ENCODE measurements at places on chromosomes 5 and 9. TPM values are rescaled to one million over a fixed set of nuclear protein-coding genes. Genes with fewer than 3 reads are reported as not detected.

- no peak overlapping the region for H3K27ac ChIP-seq
- H3K4me3 ChIP-seq = no peak overlapping the region
- H3K36me3 ChIP-seq = no peaks in the 10 kb centered on the region
- peaks cover 36% of the 10 kb centered on the region for H3K27me3 ChIP-seq
Measured at GRCh38 chr5:73751254-73751914, 125.4 kb downstream of the ARHGEF28 start.

GRCh38 chr5:138425079-138425478 lies 13.8 kb upstream of the REEP2 start:
- H3K4me1 ChIP-seq = no peaks in the 10 kb centered on the region
- DNase-seq = no peak
- H3K27me3 ChIP-seq = no peaks in the 10 kb centered on the region
- H3K27ac ChIP-seq = no peak overlapping the region
- no peak overlapping the region for H3K4me3 ChIP-seq

DNA sequence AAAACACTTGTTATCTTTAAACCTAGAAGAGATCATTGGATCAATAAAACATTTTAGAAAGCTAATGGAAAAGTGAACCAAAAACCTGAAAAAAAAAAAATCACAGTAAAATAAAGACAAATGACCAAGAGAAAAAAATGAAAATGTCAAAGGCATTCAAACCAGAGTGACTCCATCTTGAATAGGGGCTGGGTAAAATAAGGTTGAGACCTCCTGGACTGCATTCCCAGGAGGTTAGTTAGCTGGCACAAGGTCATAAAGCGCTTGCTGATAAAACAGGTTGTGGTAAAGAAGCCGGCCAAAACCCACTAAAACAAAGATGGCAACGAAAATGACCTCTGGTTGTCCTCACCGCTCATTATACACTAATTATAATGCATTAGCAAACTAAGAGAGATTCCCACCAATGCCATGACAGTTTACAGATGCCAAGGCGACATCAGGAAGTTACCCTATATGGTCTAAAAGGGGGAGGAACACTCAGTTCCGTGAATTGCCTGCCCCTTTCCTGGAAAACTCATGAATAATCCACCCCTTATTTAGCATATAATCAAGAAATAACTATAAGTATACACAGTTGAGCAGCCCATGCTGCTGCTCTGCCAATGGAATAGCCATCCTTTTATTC lies 116.7 kb upstream of the NEK6 start:
- H3K36me3 ChIP-seq = no peaks in the 10 kb centered on the region
- H3K27me3 ChIP-seq = no peaks in the 10 kb centered on the region
- H3K27ac ChIP-seq = no peak overlapping the region
- no peak overlapping the region for H3K4me3 ChIP-seq
- H3K4me1 ChIP-seq = peaks cover 2% of the 10 kb centered on the region

DNA sequence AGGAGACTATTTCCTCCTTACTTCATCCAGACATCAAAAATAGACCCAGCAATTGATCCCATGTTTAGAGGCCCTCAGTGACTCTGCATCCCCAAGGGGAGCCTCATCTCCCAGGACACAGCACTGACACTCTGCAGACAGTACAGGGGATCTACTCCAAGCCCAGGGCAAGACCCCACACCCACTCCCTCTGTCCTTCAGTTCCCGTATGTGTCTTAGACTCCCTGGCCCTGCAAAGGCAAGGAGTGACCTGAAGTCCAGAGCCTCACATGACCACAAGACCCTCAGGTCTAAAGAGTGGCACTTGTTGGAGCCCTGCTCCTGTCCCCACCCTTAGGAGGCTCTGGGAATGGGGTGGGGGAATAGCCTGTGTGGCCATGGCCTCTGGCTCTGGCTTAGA lies 21.7 kb downstream of the IGIP start:
- peaks cover 20% of the 10 kb centered on the region for H3K27me3 ChIP-seq
- H3K36me3 ChIP-seq = no peaks in the 10 kb centered on the region
- peaks cover 15% of the 10 kb centered on the region for H3K4me1 ChIP-seq
- no peak for DNase-seq

DNA sequence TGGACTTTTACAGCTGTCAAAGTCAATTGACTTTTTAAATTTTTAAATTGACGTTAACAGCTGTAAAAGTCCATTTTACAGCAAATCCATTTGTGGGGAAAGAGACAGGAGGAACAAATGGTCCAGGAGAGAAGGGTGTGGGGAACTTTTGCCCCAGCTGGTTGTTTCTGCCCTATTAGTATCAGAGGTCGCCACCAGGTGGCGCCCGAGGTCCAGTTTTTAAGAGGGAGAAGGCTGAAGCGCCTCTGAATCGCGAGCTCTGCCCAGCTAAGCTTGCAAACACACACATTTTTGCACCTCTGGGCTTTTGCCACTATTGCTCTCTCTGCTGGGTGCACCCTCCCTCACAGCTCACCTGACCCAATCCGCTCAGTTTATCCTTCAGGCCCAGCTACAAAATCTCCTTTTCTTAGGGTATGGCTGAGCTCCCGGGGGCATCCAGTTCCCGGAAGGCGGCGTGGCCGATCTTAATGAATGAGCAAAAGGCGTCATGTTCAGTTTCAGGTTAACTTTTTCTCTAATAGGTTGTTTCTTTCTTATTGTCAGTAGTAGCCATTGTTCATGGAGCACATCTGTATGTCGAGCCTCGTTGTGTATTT lies 6.3 kb upstream of the TTLL11 start:
- peaks cover 4% of the 10 kb centered on the region for H3K27me3 ChIP-seq
- H3K27ac ChIP-seq = no peak overlapping the region
- DNase-seq = peak; percentile 85
- no peaks in the 10 kb centered on the region for H3K36me3 ChIP-seq

DNA sequence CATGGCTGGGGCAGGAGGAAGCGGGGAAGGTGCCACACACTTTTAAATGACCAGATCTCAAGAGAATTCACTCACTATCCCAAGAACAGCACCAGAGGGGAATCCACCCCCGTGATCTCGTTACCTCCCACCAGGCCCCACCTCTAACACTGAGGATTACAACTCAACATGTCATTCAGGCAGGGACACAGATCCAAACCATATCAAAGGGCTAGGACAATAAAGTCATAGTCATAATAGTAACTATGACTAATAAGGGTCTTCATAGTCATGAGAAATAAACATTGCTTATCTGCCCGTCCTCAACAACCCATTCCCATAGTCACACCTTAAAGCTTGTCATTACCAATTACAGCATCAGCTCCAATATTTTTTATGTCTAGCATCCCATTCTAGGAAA lies 65.3 kb upstream of the SMC2 start:
- peaks cover 5% of the 10 kb centered on the region for H3K27me3 ChIP-seq
- peaks cover 19% of the 10 kb centered on the region for H3K4me1 ChIP-seq

GRCh38 chr9:122229485-122229837 lies 704 bp upstream of the LHX6 start:
- H3K27ac ChIP-seq = no peak overlapping the region
- H3K27me3 ChIP-seq = peaks cover 25% of the 10 kb centered on the region
- H3K4me3 ChIP-seq = no peak overlapping the region
- peaks cover 8% of the 10 kb centered on the region for H3K4me1 ChIP-seq
- DNase-seq = no peak
- no peaks in the 10 kb centered on the region for H3K36me3 ChIP-seq

GRCh38 chr9:128723352-128723865 lies 518 bp downstream of the ZDHHC12 start:
- H3K27me3 ChIP-seq = no peaks in the 10 kb centered on the region
- peaks cover 28% of the 10 kb centered on the region for H3K4me1 ChIP-seq
- peak; percentile 16 for DNase-seq
- peak overlapping the region; percentile 97 for H3K4me3 ChIP-seq

DNA sequence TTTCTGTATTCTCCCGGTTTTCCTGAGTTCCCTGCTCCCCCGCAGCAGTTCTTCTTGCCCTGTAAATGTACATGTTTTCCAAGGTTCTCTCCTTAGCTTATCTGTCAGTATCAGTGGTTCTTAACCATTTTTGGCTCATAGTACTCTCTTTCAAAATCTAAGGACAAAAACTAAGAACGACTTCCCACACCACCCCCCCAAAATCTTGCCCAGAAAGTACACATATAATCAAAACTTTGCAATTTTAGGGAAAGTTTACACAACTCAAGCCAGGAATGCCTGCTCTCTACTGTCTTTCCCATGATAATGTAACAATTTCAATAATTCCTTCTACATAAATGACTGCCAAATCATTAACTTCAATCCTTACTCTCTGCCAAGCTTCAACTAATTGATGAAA lies 4.5 kb downstream of the DCAF12 start:
- H3K36me3 ChIP-seq = peaks cover 30% of the 10 kb centered on the region
- no peak overlapping the region for H3K4me3 ChIP-seq
- H3K27me3 ChIP-seq = no peaks in the 10 kb centered on the region

- DNase-seq = peak; percentile 77
- no peaks in the 10 kb centered on the region for H3K36me3 ChIP-seq
- peaks cover 9% of the 10 kb centered on the region for H3K27me3 ChIP-seq
- H3K4me3 ChIP-seq = no peak overlapping the region
Measured at GRCh38 chr5:140351609-140352334, 5.4 kb upstream of the HBEGF start.

DNA sequence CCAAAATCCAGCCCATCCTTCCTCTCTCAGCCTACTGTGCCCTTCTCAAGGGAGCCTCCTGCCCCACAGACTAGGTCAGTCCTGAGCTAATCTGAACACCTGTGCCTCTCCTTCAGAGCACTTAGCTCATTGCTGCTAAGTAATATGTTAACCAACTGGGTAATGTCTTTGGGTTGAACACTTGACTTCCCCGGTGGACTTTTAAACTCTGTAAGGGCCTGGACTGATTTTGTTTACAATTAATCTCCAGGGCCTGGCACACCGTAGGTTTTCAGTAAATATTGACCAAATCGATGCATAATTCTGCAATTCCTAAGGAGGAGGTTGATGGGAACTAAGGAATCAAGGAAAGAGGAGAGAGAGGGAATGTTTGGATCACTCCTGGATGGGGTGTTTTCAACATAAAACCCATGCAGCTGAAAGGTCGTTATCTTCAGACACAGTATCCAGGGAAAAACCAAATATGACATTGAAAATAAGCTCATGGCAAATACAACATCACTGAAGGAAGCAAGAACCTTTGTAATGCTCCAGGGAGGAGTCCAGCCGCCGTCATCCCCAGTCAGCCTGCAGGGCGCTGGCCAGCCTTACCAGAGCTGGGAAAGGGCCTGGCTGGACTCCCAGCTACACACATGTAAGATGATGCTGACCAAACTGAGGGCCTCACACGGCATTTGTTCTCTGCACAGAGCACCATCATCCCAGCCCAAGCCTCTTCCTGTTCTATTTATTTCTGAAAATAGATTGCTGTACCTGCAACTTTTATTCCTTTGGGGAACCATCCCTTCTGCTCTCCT lies 166.3 kb downstream of the C5orf15 start:
- DNase-seq = no peak
- no peak overlapping the region for H3K4me3 ChIP-seq
- peaks cover 12% of the 10 kb centered on the region for H3K27me3 ChIP-seq
- no peaks in the 10 kb centered on the region for H3K4me1 ChIP-seq
- no peak overlapping the region for H3K27ac ChIP-seq
- no peaks in the 10 kb centered on the region for H3K36me3 ChIP-seq

GRCh38 chr9:22244139-22245011 lies 202.2 kb upstream of the DMRTA1 start:
- H3K27ac ChIP-seq = no peak overlapping the region
- no peaks in the 10 kb centered on the region for H3K36me3 ChIP-seq
- peaks cover 19% of the 10 kb centered on the region for H3K27me3 ChIP-seq
- peak; percentile 46 for DNase-seq
- peaks cover 29% of the 10 kb centered on the region for H3K4me1 ChIP-seq
- no peak overlapping the region for H3K4me3 ChIP-seq

- H3K27me3 ChIP-seq = peaks cover 21% of the 10 kb centered on the region
- no peaks in the 10 kb centered on the region for H3K36me3 ChIP-seq
- no peak overlapping the region for H3K4me3 ChIP-seq
- peaks cover 10% of the 10 kb centered on the region for H3K4me1 ChIP-seq
- H3K27ac ChIP-seq = no peak overlapping the region
Measured at GRCh38 chr5:59588922-59589321, 304.6 kb downstream of the PDE4D start.

GRCh38 chr5:128682669-128683068 lies 144.6 kb upstream of the FBN2 start:
- H3K4me1 ChIP-seq = no peaks in the 10 kb centered on the region
- no peak overlapping the region for H3K27ac ChIP-seq
- DNase-seq = no peak
- peaks cover 2% of the 10 kb centered on the region for H3K27me3 ChIP-seq
- H3K36me3 ChIP-seq = no peaks in the 10 kb centered on the region

GRCh38 chr9:123069010-123069481 lies 35.6 kb downstream of the GPR21 start:
- no peak overlapping the region for H3K4me3 ChIP-seq
- DNase-seq = no peak

- H3K27ac ChIP-seq = peak overlapping the region; percentile 32
- peaks cover 3% of the 10 kb centered on the region for H3K27me3 ChIP-seq
- H3K4me3 ChIP-seq = peak overlapping the region; percentile 75
- H3K36me3 ChIP-seq = peaks cover 3% of the 10 kb centered on the region
Measured at GRCh38 chr5:180070756-180071530, 616 bp downstream of the RNF130 start.

The GABRP gene
- total RNA-seq = not detected

The MOB3B gene
- total RNA-seq = 3.0 TPM

The C9orf43 gene
- total RNA-seq = 0.84 TPM

The LCN1 gene
- total RNA-seq = not detected

The ACER2 gene
- 2.0 TPM for total RNA-seq

The PCDHGB1 gene
- not detected for total RNA-seq

The ZCCHC10 gene
- total RNA-seq = 23.5 TPM

The IFNA21 gene
- not detected for total RNA-seq

The IL9 gene
- total RNA-seq = not detected

The PCDHGB2 gene
- total RNA-seq = not detected
